Stimulated activated naive CD4-positive, alpha-beta T cell treated with Interleukin-2 at 50 U/mL for 16 hours (primary cell): ENCODE measurements at places on chromosomes 4 and X.

DNA sequence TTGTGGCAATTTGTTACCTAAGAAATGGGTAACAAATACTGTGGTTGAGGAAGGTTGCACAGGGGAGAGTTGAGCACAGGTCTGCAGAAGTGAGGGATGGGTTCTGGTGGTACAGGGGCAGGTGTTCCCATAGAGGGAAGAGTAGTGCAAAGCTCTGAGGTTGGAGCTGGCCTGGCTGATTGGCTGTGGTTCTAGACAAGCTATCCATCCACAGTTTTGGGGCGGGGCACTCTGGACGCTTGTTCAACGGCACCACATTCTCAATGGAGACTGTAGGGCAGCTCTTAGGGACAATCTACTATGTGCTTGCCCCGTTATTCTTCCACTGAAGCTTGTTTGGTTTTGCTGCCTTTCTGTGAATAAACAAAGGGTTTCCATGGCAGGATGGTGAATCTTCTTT, 35.4 kb downstream of the NAT8L start:
- DNase-seq, result no peak

- DNase-seq, result no peak
Measured at GRCh38 chr4:139508581-139509237, 47.3 kb downstream of the SETD7 start.

DNA sequence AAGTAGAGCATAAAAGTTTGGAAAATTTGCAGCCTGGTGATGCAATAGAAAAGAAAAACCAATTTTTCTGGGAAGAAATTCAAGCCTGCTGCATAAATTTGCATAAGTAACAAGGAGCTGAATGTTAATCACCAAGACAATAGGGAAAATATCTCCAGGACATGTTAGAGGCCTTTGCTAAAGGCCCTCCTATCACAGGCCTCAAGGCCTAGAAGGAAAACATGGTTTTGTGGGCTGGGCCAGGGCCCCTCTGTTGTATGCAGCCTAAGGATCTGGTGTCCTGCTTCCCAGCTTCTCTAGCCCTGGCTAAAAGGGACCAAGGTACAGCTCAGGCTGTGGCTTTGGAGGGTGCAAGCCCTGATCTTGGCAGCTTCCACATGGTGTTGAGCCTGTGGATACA, 6.2 kb upstream of the RTL3 start:
- no peak for DNase-seq

GRCh38 chr4:174332741-174333493, 49.2 kb downstream of the CEP44 start:
- DNase-seq, result no peak

DNA sequence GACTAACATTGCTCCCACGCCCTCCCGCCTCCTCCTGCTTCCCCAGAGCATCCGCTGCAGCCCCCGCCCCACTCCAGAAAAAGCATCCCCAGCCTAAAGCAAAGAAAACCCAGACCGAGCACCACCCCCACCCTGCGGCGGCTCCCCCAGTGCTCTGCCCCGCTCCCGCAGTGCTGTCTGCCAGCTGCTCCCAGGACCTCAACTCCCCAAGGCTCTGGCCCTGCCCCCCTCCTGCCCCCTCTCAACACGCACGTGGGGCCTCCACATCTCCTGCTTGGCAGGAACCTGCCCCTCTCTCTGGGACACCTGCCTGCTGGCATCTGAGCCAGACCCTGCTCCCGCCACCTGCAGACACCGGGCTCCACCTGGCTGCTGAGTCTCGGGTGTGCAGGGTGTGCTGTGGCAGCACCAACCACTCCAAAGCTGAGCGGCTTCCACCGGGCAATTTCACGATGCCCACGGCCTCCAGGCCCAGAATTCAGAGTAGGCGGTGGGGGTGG, 79.4 kb downstream of the FAM53A start:
- no peak for DNase-seq

- DNase-seq, result no peak
Measured at GRCh38 chrX:109987884-109988283, 15.0 kb upstream of the TMEM164 start.

DNA sequence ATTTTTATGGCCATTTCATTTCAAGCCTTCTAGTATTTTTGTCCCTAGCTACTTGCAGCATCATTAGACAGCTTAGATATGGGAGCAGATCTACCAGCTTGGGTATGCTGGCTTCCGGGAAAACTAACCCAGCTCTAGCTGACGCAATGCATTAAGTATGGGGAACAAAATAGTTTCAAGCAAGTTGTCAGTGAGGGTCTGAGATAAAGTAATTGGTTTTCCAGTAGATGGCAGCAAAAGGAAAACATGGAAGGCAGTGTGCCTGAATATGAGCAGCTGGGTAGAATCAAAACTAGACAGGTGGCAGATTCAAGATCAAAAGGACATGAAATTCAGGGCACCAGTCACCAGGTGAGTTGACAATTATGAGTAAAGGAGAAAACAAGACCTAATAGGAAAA, 340.9 kb upstream of the CTSO start:
- no peak for DNase-seq

DNA sequence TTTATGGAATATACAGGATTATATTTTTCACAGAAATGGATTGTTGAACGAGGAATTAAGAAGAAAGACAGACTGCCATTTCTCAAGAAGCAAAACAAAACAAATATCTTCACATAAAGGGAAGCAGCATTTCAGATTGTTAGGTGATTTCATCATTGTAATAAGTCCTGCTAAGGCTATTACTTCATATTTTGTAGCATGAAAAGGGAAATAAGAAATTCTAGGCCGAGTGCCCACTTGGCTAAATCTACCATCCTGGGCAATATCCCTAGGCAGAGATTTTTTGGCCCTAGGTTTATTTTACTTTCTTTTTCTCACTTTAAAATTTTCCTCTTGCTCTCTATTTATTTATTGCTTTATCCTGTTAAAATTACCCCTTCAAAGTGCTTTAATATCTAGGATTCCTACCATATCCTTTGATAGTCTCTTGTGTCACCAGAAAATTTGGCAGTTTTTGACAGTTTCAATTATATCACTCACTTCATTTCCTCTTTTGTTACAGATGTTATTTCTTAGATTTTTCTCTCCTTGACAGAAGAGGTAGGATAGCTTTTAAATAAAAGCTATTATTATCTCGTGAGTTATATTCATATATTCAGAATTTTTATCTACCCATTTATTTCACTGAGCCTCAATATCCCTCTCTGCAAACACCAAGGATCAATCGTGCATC, 142.3 kb downstream of the PDGFC start:
- no peak for DNase-seq

DNA sequence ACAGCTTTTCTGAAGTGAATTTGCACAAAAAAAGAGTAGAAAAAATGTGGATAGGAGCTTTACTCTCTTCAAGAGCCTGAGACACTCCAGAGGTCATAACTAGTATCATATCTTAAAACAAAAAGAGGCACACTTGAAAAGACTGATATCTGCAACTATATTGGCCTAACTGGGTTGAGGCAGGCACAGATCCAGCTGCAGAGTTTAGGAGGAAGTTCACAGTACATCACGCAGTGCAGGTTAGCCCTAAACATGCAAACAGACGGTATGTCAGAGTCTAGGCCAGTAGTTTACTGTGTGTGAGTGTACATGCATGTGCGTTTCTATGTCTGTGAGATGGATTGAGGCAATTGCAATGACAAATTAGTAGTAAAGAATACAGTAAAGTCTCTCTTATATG, 24.2 kb upstream of the CT47A1 start:
- no peak for DNase-seq

- DNase-seq, result no peak
Measured at GRCh38 chr4:74545448-74545847, 100.5 kb downstream of the AREG start.

DNA sequence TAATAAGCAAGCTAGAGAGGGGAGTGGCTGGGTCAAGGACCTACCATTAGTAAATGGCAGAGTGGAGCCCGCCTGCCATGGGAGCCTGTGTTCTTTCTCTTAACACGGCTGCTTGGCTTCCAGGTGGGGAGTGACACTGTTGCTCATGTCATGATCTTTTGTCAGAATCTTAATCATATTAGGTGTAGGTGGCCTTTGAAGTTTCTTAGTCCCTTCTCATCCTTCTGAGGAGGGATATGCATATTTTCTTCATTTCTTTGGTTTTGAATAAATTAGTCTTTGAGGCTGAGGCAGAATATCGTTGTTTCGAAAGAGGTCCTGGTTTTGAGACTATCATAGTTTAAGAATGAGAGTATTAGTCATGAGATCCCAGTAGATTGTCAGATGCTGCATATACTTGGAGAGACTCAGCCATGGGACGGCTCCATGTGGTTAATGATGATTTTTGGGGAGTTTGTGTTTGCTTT, 28.9 kb downstream of the SNX25 start:
- DNase-seq, result no peak

- DNase-seq, result no peak
Measured at GRCh38 chr4:129453524-129454200, 357.7 kb downstream of the C4orf33 start.

- DNase-seq, result no peak
Measured at GRCh38 chr4:179634862-179635261, 2192.6 kb upstream of the AGA start.

DNA sequence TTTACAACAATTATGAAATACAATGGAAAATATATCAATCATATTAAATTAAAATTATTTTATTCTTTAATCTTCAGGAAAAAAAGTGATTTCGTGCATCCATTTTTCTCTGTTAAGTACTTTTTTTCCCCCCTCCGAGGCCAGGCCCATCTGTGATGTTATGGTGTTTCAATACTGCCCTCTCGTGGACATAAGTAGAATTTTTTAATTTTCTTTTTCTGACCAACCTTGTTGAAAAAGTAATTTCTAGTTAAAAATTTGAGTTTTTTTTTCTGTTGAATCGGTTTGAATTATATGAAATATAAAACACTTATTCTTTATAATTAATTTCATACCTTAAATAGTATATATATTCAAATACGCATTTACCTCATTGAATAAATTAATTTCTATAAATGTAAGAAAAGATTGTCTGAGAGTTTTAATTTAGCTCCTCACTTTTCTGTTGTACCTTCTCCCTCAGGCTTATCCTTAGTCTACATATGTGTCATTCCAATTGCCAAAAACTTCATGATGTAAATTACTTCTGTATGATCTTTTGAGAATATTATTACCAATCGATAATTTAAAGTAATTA, 175.8 kb upstream of the TECRL start:
- no peak for DNase-seq

DNA sequence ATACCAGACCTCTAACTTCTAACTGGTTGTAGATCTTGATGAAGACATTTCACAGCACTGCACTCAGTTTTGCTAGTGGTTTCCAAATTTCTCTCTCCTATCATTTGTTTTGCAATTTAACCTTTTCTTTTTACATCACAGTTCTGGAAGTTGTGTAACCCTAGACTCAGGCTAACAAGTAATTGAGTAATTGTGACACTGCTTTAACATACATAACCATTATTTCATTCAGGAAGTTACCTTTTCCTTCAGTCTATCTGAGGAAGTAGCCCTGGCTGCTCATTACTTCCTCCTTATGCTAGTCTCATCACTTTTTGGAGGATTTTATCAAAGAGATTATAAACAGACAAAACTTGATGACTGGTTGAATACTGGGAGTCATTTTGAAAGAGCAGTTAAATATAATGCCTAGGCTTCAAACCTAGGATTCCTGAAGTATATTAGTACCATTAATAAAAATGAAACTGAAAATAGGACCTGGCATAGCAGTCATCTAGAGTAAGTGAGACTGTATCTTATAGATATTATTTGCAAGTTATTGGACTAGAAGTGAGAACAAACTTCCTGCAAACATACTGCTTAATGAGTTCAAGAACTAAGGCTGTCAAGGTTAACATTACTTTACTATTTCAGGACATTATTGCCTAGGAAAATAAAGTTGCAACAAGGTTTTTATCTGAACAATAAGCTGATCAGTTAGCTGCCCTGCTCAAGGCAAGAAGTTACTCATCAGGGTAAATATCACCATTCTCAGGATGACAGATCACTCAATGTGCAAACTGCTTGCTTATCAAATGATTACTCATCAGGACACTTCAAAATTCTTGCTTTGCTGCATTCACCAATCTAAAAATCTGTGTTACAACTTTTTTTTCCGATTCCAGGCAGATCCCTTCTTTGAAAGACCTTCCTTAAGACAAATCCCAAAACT, 25.6 kb upstream of the TEX13C start:
- no peak for DNase-seq

DNA sequence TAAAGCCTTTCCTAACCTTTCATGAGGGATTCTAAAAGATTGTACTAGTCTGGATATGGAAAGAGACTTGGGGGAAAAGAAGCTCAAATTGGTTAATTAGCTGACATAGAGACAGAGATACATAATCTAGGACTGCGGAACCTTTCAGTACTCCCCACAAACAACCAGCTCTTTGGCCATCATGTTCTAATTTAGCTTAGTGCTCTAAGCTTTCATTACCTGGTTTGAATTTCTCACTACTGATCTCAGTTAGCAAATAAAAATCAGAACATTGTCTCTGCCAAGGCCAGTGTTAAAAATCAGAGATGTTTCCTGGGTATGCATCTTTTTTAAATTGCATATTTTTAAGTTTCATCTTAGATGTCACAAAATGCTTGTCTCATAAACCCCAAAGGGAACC, 254.4 kb downstream of the GLUD2 start:
- DNase-seq, result no peak

GRCh38 chr4:6116696-6117285, 83.6 kb downstream of the JAKMIP1 start:
- DNase-seq, result no peak

DNA sequence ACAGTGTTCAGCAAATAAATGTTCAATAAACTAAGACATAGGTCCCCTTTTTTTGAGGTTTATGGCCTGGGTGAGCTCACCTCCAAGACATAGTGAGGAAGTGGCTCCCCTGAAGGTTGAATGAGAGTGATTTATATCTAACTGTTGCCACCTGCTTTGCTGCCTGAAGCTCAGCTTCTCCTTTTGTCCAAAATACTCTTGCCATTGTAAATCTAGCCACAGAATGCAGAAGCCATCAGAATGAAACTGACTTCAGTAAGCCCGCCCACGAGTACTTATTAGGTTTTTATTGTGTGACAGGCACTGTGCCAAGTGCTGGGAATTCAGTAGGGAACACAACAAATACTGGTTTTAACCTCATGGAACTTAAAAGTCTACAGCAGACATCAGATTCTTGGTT, 18.0 kb downstream of the SPINK2 start:
- no peak for DNase-seq

DNA sequence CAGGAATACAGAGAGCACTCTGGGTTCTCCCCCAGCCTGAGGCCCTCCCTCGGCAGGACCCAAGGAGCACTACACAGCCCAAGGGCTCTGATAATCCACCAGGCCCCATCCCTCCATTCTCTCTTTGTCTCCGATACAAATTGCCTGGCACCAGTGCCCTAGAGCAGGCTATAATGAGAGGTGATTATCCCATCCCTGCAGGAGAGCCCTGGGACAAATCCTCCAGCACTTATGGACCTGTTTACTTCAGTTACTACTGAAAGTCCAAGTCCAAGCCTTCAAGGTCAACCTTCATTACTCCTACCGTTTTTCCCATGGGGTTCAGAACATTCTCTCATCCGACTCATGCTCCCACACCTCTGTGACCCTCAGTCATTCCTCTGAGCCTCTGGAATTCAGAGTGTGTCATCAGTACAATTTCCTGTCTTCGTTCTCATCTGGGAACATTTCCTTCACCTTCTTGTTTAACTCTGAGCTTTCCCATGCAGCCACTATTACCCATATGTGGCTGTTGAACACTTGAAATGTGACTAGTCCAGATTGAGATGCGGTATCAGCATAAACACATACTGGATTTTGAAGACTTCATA, 299.0 kb downstream of the RAPGEF2 start:
- no peak for DNase-seq

- no peak for DNase-seq
Measured at GRCh38 chr4:123618606-123619005, 222.0 kb downstream of the SPRY1 start.
